Vagina (tissue), 2 donors: ENCODE measurements at places on chromosomes 4 and X.
A peak's percentile ranks its signal among the peaks of the same experiment; 100 is the strongest.

DNA sequence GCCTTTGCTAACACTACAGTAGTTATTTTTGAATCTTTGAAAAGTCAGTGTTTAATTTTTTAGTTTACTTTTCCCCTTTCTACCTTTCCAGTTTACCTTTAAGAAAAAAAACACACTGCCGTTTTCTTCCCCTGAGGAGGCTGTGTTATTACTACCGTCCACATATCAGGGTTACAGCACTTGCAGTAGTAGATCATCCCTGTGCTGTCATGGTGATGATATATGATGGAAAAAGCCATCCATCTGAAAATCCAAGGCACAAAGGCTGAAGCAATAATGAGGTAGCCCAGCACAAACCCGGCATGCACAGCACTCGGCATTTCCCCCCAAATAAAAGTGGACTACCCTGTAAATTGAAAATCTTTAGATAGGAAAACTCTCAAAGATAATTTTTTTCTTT lies 258.7 kb downstream of the CXXC4 start:
- DNase-seq = no peak

DNA sequence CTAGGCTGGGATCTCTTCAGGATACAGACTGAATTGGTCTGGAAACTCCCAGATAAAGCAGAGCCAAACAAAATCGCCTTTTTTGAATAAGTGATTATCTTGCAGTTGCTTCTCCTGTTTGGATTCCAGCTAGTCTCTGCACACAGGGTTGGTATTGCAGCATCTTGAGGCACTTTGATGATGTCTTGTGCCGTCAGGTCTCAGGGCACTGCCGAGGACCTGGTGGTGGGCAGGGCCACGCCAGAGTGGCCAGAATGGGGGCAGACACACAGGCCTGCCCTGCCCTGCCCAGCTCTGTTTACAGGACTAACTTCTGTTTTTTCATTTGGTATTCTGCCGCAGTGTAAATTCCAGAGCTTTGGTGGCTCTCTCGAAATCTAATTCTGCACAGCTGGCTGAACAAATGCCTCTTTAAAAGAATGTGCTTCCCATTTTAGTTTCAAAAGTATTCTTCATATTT lies 276.1 kb downstream of the NR3C2 start:
- no peak for DNase-seq

GRCh38 chrX:106802388-106803275 lies at the start of gene TBC1D8B:
Gene TBC1D8B (plus strand): TSS chrX:106802673. CDS start chrX:106802854, 181 bp downstream.
- no peak for DNase-seq

DNA sequence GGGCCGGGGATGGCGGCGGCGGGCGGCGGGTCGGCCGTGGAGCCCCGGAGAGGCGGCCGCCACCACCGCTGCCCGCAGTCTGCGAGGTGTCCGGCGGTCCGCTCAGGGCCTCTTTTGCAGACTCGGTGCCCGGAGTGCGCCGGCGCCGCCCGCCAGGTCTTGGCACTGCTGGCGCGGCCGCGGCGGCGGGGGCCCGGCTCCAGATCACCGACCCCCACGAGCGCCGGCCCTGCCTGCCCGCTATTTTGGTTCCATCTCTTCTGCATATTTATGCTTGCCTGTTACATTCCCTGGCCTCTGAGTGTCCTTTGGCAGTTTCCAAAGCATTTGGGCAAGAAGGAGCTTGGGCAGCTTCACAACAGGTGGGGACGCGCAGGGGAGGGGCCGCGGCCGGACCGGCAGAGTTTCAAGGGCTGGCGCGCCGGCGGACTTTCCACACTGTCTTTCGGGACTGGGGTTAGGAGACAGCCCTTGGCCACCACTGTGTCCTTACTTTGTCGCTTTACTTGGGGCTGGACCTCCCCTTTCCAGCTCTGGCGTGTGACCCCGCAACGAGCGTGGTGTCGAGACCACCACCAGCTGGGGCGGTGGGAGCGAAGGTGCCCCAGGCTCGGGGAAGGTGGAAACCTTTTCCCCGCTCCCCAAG lies 668 bp upstream of the TAPT1 start:
- no peak for DNase-seq

- no peak for DNase-seq
Observed at GRCh38 chr4:70703619-70704214, 15.4 kb downstream of the UTP3 start.

- no peak for DNase-seq
Observed at GRCh38 chr4:124179506-124180186, 532.9 kb downstream of the ANKRD50 start.

DNA sequence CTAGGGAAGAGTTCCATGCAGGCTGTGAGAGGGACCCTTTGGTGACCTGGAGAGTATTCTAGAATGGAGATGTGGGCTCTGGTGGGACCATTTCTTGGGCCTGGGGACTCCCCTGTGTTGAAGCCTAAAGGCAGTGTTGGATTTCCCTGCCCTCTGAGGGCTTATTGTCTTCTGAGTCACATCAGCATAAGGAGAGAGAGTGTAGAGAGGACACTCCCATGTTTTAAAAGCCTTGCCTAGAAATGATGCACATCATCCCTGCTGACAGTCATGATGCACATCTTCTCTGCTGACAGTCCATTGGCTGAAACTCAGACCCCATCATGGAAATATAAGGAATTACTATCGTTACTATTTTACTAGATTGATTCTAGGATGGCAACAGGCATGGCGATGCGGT lies 51.9 kb downstream of the FAM114A1 start:
- DNase-seq = no peak

GRCh38 chr4:164239976-164240375 lies 514.0 kb upstream of the SMIM31 start:
- DNase-seq = no peak

DNA sequence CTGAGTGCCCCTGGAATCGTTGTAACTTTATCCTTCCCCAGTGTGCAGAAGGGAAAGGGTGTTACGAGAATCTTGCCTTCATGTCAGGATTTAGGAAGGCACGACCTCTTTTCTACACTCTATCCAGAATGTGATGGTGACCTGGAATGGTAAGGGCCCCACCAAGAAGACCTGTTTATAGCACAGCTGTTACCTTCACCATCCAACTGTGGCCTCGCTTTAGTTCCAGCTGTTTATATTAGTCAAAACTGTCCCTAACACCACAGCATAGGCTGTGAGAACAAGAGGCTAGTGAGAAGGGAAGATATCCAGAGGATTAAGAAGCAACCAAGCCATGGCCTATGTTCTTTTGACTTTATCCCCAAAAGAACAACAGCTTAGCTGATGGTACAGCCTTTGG lies 28.0 kb downstream of the ARX start:
- DNase-seq = no peak

DNA sequence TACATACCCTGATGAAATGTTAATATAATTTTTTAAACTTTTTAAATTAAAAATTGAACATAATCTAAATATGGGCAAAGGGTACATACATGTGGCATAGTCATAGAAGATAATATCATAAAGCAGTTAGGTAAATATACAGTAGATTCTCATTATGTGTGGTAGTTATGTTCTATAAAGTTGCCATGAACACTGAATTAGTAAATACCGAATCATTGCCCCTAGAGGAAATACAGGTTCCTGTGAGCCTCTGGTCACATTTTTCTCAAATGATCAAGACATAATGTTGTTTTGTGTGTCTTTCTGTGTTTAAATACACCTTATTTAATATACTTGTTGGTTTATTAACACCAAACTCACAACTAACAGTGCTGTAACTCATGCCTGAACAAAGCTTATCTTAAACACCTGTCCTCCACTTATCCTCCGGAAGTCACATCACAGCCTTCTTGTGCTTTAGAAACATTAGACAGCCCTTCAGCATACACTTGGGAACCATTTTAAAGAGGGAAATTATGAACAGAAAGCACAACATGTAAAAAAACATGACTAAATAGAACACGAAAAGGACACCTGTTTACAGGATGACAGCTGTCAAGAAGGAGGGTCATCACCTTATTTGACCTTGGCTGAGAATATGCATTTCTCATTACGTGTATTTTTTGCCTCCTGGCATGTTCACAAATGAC lies 169.4 kb upstream of the NAP1L5 start:
- DNase-seq = no peak

- DNase-seq = no peak
Observed at GRCh38 chr4:138406876-138407275, 164.7 kb upstream of the SLC7A11 start.

DNA sequence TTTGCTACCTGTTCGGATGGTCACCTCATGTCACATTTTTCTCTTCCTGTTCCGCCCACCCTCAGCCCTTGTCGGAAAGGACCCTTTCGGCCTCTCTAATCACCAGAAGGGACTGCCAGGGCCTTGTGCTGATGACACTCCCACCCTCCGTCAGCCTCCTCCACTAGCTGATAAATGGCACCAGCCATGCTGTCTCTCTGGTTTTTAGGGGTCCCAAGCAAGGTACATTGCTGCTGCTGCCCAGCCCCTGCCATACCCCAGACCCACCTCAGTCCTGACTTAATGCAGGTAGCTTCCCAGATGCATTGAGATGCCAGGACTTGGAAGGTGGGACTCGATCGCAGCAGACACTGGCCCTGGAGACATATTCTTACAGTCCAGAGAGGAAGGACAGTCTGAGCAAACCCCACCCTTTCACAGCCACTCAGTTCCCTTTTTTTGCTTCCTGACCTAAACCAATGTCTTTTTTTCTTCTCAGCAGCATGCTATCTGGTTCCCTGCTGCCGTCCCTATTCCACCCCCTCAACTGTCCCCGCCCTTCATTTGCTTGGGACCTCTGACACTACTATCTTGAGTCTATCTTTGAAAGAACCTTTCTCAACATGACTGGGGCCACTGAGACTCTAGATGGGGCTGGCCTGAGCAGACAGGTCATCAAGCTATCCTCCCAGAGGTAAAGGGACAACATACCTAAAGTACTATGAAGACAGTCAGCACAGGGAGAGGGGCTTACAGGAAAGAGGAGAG lies at the start of gene BTK:
TSS of gene BTK (minus strand) at position 397 of the 747 bp plus-strand sequence. CDS start 10,907 bp downstream, outside the sequence.
- no peak for DNase-seq

GRCh38 chr4:8728536-8729407 lies 136.2 kb downstream of the CPZ start:
- peak; percentile 52 for DNase-seq

- DNase-seq = no peak
Observed at GRCh38 chr4:132108784-132109183, 1040.3 kb upstream of the PCDH10 start.

- no peak for DNase-seq
Observed at GRCh38 chr4:95596676-95597075, 47.9 kb upstream of the UNC5C start.

DNA sequence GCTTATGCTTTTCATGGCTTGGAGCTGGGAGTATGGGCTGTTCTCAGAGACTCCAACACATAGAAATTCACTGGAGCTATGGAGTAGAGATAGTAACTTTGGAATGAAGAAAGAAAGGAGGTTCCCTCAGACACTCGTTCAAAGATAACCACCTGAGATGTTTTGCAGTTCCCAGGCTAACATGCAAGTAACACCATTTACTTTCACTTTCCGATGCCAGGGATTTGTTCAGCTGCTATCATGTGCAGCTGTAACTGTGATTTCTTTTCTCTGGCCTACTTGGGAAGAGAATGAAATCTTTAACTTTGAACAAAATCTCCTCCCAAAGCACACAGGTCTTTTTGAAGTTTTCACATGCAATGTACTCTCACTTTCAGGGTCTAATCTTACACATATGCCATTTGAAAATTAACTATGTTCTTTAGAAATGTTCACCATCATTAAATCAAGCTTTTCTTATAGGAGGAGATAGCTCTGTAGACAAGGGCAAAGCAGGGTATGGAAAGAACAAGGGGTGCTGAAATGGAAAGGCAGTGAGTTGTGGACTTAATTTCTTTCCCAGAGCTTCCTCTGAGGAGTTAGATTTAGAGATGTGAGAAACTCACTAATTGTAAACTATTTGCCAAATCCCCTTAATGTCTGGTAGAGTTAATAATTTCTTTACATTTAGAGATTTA lies 514.3 kb downstream of the PDHA2 start:
- DNase-seq = no peak

GRCh38 chrX:118353081-118353850 lies 7.4 kb downstream of the WDR44 start:
- no peak for DNase-seq

GRCh38 chr4:173167758-173168395 lies 734 bp upstream of the GALNT7 start:
- no peak for DNase-seq

GRCh38 chr4:40020221-40020620 lies 36.4 kb upstream of the N4BP2 start:
- DNase-seq = no peak

DNA sequence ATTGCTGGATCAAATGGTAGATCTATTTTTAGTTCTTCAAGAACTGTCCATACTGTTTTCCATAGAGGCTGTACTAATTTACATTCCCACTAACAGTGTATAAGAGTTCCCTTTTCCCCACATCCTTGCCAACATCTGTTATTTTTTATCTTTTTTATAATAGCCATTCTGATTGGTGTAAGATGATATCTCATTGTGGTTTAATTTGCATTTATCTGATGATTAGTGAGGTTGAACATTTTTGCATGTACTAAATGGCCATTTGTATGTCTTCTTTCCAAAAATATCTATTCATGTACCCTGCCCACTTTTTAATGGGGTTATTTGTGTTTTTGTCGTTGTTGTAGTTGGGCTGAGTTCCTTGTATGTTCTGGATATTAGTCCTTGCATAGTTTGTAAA lies 35.4 kb upstream of the PRKG2 start:
- no peak for DNase-seq

DNA sequence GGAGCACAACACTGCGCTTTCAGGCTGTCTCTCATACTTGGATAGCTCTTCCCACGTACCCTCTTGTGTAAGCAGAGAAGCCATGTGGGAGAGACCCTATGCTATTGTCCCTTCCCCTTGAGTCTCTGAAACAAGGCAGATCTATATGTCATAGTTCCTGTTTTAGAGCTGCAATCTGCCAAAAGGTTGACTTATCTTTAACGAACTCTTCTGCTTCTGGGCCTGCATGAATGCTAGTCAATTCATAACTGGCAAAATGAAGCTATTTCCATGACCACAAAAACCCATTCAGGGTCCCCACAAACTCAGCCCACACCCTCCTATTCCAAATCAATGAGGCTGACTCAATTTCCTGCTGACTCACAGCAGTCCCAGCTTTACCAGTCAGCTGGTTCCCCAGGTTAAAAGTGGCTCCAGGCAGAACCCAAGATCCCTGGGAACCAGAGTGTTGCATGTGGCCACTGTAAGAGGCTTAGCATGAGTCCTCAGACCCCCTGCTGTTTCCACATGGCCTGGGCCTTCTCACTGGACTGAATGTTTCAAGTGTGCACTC lies 25.3 kb upstream of the SOD3 start:
- DNase-seq = no peak

GRCh38 chrX:72169008-72169728 lies 12.4 kb upstream of the PIN4 start:
- no peak for DNase-seq

DNA sequence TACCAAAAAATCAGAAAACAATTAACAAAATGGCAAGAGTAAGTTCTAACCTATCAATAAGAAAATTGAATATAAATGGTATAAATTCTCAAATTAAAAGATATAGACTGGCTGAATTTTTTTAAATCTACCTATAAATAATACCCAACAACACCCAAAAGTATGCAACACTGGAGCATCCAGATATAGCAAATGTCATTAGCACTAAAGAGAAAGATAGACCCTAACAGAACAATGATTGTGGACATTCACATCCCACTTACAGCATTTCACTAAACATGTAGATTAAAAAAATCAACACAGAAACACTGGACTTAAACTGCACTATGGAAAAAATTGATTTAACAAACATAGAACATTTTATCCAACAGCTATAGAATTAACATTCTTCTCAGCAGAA lies 673.0 kb upstream of the GRID2 start:
- DNase-seq = no peak
